ENCODE measurements at places on chromosomes 7 and 10.

DNA sequence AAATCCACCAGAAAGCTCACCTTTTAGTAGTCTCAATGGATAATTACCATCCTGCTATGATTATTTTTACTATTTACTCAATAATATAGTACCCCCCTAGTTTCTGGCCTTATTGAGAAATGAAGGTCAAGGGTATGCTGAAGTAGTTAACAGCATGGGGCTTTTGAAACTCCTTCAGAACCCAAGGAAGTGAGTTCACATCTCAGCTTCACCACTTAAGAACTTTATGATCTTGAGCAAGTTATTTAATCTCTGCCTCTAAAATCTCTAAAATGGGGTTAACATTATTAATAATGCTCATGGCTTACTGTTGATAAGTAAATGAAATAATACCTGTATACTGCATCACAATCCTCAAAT is 5.8 kb downstream of the MTPN start:
- no peak for DNase-seq

GRCh38 chr7:112362053-112362650 is 88.1 kb upstream of the IFRD1 start:
- DNase-seq = no peak

- no peak for DNase-seq
Measured at GRCh38 chr7:26843705-26844104, 20.7 kb downstream of the SKAP2 start.

- DNase-seq = no peak
Measured at GRCh38 chr7:42924223-42924838, 7.6 kb downstream of the PSMA2 start.

- no peak for DNase-seq
Measured at GRCh38 chr7:51706851-51707250, 390.2 kb upstream of the COBL start.

GRCh38 chr10:48306870-48307710 is 613 bp downstream of the MAPK8 start:
- no peak for DNase-seq

- DNase-seq = no peak
Measured at GRCh38 chr7:50265968-50266634, 38.4 kb upstream of the IKZF1 start.

GRCh38 chr7:90728568-90728967 is 132.4 kb downstream of the CDK14 start:
- DNase-seq = no peak

- no peak for DNase-seq
Measured at GRCh38 chr7:127822822-127823508, 171.0 kb downstream of the SND1 start.

GRCh38 chr7:37713613-37714012 is 30.0 kb downstream of the GPR141 start:
- no peak for DNase-seq

DNA sequence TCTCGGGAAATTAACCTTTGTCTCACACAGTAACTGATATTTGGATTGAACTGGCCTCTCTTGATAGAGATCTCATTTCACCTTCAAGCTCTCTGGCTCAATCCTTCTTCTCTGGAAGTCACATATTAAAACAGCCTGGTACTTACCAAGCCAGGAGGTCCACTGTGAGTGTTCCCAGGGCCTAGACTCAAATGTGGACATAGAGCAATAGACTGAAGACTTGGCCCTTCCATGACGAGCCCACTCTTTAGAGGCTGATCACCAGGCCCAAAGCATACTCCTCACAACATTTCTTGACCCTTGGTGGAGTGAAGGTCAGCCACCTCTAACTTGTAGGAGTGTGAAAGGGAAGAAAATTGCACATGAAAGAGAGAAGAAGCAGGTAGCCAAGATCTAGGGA is 38.5 kb downstream of the COL1A2 start:
- DNase-seq = no peak

GRCh38 chr10:71621231-71622153 is 98.1 kb downstream of the C10orf105 start:
- peak; percentile 89 for DNase-seq

Data from NCI-H526 treated with DMSO at 0.1 percent for 48 hours (cell line).